Suprapubic skin (tissue), 4 donors: ENCODE measurements at places on chromosomes 4 and X.

DNA sequence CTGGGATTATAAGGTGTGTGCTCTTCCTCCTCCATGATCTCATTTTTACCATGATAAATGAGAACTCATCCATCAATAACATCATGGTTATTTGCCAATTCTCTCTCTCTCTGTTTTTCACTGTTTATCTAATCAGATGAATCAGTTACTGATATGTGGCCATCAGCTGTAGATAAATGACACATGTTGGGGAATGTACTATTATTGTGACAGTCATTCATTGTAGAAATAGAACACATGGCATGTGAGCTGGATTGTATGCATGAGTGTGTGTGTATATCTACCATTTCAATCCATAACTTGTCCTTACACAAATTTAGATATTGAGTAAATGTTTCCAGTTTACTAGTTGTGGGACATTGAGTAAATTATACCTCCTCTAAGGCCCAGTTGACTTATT is 53.0 kb downstream of the OSTC start:
- no peak for DNase-seq

DNA sequence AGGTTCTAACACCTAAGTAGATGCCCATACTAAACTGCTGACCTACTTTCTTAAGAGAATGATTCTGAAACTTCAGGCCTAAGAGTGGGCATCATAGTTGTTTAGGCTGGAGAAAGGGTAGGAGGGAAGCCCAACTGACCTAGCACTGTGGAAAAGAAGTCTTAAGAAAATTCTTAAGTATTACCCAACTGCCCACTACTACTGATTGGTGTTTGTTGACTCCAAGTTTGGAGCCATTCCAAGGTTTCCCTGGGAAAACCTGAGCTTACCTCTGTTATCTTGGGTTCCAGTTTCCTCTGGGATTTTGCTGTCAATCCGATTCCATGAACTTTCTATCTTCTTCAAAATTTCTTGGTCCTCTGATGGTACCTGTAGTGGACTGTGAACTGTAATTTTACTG is 23.9 kb downstream of the ANKRD17 start:
- no peak for DNase-seq

DNA sequence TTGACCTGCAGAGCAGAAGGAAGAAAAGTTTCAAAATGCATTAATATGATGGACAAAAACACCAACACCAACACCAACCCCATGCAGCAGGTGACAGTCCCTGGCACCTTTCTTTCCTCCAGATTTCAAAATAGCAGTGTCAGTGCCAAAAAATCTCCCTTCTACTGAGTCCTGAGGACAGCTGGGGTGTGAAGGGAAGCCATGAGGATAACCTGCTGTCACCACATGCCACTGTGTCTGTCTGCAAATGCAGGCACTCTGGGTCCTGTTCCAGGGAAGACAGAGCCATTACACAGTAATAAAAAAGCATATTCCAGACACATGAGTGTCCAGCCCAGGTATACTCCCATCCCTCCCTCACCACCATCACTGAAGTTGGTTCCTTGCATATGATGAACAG is 187.5 kb downstream of the BMP15 start:
- DNase-seq = no peak

DNA sequence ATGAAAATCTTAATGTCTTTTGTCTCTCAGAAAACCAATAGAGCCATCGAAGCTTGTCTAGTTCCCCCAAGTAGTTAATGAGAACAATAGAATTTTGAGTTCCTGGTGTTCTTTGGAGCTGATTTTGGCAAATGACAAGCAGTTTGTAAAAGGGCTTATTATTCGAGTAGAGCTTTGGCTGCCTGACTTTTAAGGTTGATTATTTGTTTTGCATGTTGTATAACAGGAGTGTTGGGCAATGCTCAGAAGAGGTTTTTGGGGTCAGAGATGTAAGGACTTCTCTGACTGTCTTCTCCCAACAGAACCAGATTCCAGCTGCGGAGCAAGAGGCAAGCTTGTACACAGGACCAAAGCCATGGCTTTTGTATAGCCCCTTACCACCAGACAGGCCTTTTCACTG is 30.0 kb downstream of the ZCCHC12 start:
- no peak for DNase-seq

DNA sequence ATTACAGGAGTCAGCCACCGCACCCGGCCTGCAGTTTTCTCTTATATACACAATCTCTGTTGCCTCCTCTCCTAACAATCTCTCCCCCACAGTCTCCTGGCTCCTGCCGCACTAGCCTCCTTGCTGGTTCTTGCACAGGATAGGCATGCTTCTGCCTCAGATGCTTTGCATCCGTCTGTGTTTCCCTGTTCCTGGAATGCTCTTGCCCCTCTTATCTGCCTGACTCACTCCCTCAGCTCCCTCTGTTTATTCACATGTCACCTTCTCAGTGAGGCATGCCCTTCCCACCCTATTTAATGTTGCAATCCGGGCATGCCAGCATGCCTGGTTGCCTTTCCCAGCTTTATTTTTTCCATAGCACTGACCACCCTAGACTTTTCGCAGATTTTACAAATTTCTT is 161.9 kb downstream of the PHF8 start:
- DNase-seq = no peak

DNA sequence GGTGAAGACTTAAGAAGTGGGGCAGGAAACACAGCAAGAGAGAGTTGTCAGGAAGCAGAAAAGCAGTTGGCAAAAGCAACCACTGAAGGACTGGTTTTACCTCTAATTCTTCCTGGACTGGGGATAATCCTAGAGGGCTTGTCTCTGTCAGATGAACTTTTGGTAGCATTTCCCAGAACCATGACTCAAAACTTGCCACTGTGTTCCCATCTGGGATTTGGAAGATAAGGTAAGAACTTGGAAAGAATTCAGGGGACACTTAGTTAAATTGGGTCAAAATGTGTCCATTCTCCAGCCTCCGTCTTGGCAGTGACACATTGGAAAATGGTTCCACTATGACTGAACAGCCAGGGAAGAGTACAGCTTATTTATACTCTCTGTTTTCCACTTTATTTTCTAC is 55.7 kb downstream of the CD38 start:
- DNase-seq = no peak

- DNase-seq = no peak
Observed at GRCh38 chr4:74294681-74295080, 13.6 kb upstream of the EPGN start.

DNA sequence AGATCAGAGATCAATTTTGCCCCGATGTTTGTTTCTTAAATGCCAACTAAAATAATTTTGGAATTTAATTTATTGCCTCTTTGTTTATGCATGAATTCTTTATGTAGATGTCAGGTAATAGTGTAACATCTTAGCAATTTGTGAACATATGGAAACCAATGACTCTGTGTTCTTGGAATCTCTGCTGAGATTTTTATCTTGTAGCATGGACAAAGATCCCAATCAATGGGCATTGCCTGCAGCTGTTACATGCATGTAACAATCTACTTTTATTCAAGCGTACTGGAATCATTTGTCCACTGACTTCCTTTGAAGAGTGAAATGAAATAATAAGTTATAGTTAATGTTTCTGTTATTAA is 61.6 kb upstream of the ARSJ start:
- no peak for DNase-seq

DNA sequence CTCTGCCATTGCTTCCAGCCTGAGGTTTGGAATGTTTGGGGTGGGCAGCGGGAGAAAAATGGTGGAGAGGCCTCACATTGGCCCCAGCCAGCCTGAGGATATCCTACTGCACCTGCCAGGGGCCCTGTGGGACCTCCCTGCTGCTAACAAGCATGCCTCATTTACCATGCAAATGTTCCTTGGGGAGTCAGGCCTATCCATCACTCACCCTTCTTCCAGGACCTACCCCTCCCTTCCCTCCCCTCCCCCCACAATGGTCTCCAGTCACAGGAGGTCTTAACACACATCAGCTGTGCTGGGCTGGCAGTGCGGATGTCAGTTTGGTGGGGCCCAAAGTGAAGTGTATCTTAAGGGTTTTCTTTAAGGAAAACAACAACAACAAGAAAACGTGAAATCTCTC is 139.2 kb downstream of the SHOX start:
- peak; percentile 40 for DNase-seq

DNA sequence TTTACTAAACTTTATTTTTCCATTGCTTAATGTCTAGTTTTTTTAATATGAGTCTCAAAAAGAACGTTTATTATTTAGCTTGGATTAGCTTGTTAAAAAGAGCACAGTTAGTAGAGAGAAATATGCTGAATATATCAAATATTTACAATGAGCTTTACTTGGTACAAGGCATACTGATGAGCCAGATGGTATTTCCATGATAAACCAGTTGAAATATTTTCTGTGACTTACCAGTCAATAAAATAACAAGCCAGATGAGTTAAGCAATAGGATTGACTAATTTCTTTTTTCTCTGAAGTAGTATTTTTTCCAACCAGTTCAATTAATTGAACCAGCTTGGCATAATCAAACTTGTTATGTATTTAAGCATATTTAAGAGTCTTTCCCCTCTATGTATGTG is 134.1 kb downstream of the KLHL34 start:
- no peak for DNase-seq

GRCh38 chrX:151958101-151958500 is 16.4 kb downstream of the GABRE start:
- DNase-seq = no peak

- DNase-seq = no peak
Observed at GRCh38 chr4:54819034-54819433, 161.3 kb downstream of the KIT start.

DNA sequence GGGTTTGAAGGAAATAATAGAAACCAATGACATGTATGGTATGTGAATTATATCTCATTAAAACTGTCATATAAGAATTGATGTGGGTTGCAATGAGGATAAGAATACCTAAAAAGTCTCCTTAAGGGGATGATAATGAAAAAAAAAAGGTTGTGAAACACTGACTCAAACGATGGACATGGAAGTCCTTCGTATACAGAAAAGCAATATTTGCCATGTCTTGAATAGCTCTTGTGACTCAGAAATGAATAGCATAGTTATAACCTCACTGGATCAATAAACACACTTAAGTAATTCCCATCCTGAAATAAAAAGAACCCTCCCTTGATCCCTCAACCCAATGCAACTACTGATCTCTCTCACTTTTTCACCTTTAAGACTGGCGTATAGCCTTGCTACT is 89.7 kb downstream of the OPHN1 start:
- DNase-seq = no peak

DNA sequence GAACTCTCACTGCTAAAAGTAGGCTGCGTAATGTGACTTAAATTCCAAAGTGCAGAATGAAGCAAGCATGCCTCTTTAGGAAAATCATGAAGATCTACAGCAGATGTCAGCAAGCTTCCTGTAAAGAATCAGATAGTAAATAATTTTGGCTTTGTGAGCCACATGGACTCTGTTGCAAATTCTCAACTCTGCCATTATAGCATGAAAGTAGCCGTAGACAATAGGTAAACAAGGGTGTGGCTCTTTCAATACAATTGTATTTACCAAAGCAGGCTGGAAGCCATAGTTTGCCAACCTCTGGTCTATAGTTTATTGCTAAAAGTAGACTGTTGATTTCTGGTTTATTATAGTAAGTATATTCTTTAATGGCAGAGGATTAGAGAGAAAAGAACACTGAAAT is 80.3 kb upstream of the FAM9B start:
- DNase-seq = no peak

GRCh38 chr4:23584024-23584423 is 305.8 kb downstream of the PPARGC1A start:
- DNase-seq = no peak

DNA sequence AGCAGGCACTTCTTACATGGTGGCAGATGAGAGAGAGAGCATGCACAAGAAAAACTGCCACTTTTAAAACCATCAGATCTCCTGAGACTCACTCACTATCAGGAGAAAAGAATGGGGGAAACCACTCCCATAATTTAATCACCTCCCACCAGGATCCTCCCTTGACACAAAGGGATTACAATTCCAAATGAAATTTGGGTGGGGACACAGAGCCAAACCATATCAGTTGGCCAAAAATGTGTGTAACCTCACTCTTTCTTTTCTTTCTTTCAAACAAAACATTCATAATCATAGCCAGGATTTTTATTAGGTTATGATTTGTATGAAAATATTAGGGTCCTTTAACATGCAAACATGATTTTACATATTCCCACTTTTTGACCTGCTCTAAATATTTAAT is 222.1 kb downstream of the PCDH18 start:
- DNase-seq = no peak

- no peak for DNase-seq
Observed at GRCh38 chr4:43837171-43837570, 611.4 kb downstream of the KCTD8 start.

DNA sequence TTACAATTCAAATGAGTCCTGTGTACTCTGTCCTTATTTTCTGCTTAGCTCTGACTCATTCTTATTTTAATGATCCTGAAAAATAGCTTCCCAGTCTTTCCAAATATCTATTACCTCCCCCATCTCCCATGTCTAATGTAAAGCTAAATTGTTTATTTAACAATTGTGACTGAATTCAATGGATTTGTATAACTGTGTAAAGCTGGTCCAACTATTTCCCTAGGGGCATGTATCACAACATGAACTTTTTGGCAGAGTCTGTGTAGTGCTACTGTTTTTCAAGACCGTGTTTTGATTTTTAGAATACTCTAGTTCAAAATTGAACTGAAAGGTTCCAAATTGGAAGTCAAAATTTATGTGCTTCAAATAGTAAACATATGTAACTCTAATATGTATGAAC is 67.8 kb downstream of the SPCS3 start:
- DNase-seq = no peak

DNA sequence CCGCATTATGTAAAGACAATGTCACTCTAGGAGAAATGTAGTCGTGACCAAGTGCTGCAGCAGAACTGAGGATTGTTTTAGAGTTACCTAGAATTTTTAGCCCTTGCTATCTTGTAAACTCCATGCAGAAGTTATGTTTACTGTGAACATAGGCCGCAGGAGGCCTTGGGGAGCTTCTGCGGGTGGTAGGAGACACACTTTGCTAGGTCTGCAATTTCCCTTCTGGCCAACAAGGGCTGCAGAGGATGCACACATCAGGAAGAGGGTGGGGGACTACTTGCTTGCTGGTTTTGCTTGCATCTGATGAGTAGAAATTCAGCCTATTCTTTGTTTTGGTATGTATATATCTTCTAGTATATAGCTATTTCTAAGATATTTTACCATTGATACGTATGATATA is 23.1 kb downstream of the BANK1 start:
- DNase-seq = no peak

DNA sequence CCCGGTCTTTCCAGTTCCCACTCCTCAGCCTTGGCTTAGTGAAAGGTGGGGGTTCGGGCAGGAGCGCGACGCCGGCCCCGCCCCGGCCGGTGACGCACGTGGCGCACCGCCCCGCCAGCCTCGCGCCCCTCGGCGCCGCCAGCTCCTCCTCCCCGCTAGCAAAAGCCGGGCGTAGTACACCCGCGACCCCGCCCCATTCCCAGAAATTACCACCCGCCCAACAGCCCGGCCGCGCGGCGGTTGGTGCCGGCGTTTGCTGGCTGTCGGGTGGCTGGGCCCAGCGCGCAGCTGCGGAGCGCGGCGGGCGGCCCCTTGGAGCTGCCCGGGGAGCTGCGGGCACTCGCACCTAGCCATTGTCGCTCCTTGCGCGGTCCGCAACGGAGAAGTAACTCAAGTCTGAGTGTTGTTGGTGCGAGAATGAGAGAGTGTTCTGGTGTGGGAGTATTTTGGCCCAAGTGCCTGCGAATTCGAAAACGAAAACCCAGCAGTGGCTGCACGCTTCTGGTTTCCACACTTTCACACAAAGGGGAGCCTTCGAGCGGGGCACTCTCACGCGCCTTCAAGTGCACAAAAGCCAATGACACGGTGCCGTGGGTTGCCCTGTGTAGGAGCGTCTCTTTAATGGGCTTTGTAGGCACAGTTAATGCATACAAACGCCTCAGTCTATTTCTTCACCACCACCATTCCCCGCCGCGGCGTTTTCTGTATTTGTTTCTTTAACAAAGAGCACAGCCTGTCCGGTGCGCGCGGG is 1.0 kb upstream of the ELF2 start:
- peak; percentile 96 for DNase-seq
